Posterior vena cava (tissue), 2 donors: ENCODE measurements at places on chromosomes 12 and 14. TPM values are rescaled to one million over a fixed set of nuclear protein-coding genes. Genes with fewer than 3 reads are reported as not detected.

- peak; percentile 81 for DNase-seq
Measured at GRCh38 chr14:21025371-21026273, 761 bp upstream of the NDRG2 start.

DNA sequence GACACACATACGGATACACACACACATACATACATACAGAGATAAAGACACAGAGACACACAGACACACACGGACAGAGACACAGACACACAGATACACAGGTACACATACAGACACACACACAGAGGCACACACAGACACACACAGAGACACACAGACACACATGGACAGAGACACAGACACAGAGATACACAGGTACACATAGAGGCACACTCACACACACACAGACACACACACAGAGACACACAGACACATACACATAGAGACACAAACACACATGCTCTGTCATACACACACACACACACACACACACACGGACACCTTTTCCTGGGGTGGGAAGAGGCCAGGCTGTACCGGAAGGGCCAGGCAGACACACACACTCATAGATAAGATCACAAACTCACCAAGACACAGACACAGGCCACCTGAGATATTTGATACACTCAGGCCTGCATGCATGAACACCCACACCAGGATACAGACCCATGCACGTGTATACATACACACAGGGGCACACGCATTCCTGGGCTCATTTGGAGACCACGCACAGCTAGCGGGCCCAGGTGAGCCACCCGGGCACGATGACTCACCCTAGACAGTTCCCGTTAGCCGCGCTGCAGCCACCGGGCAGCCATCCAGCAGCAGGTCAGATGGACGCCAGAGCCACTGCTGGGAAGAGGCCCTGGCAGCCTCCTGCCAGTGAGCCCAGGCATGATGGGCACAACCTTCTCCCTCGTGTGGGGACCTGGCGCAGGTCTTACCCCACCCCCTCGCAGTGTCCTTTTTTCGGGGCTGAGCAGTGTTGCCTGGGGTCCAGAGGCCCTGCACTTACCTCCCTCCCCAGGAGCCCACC is 1.8 kb upstream of the AHNAK2 start:
- peak; percentile 79 for DNase-seq

DNA sequence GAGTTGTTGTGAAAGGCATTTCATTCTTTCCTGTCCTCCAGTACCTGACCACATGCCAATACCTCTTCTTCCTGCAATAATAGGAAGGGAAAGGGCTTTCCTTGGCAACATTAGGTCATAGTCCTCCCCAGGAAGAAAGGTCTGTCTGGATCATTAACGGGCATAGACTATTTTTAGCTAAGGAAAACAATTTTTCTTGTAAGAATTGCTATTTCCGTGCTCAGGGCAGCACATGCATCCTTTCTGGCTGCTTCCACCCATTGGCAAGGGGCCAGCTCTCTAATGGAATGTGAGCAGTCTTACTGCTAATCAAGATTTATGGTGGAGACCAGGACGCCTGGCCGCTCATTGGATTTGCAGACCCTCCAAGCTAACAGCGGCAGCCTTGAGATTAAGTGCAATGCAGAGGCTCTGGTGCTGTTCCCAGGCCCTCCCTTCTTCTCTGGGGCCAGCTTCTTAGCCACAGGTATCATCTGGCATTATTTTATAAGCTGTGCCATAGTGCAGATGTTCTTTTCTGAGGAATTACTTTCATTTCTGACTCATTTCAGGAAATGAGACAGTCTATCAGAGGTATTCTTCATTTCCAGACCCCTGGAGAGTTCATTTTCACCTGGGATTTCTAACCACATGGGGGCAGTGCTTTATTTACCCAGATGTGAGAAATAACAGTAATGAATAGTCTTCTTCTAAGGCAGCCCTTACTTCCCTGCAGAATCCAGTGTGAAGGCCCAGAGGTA is 52.9 kb downstream of the ANO6 start:
- DNase-seq = peak; percentile 91

GRCh38 chr12:15472036-15472435 is 149.7 kb downstream of the PTPRO start:
- DNase-seq = no peak

DNA sequence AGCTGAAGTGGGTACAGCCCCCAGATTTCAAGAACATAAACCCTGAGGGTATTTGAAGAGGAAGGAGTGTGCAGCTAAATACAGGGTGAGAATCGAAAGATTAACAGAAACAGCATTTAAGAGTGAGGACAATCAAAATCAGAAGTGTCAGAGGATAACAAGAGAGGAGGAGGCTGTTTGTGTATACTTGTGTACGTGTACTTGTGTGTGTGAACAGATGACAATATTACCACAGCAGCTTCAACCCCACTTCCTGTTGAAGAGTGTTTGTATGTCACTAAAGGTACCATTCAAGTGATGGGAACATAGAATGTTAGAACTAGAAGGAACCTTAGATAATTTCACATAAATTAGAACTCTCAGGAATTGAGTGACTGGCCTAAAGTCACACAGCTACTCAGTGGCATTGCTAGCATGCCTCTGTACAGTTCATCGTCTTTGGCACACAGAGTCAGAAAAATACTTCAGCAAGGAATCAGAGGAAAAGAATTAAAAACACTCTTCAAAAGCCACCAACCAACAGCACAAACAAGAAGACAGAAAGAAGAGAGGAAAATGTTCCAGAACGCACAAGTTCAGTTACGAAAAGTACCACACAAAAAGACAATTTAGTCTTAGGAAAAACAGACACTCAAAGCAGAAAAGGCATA is 164.3 kb upstream of the BCL2L14 start:
- DNase-seq = no peak

OS9 gene
- 186 TPM for total RNA-seq

SLC5A8 gene
- not detected for total RNA-seq

AKAP3 gene
- 1.2 TPM for total RNA-seq

KRT83 gene
- not detected for total RNA-seq

MFAP5 gene
- total RNA-seq = 61.0 TPM

CCDC177 gene
- total RNA-seq = not detected

LRCOL1 gene
- 0.65 TPM for total RNA-seq

DNA sequence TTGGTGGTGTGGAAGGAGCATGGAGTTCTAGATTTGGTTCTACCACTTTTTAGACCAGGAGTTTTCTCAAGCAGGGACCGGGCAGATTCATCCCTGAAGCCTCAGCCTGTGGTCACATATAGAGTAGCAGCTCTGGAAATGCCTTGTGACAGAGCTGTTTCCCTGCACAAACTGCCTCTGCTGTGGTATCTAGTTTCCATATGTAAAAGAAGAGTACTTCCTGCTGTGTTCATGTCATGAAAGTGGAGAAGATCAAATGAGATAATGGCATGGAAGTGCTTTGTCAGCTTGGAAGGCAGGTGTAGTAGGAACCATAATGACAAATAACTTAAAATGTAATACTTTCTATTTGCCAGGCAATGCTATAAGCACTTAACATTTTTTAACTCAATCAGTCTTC is 26.1 kb downstream of the OTUB2 start:
- no peak for DNase-seq

HHIPL1 gene
- 11.6 TPM for total RNA-seq

- DNase-seq = no peak
Measured at GRCh38 chr14:20198991-20199390, 8.3 kb downstream of the OR11G2 start.

GRCh38 chr12:4567073-4567881 is 5.3 kb downstream of the DYRK4 start:
- no peak for DNase-seq

NXPH4 gene
- 0.79 TPM for total RNA-seq

KRT77 gene
- total RNA-seq = not detected

GRCh38 chr12:55762646-55763045 is 19.7 kb downstream of the GDF11 start:
- DNase-seq = no peak
